ENCODE measurements at places on chromosomes 4 and X.

GRCh38 chr4:165398570-165398969 is 19.8 kb downstream of the CPE start:
- no peak for DNase-seq
- no peak overlapping the region for H3K4me3 ChIP-seq
- no peak overlapping the region for H3K27ac ChIP-seq
- no peaks in the 10 kb centered on the region for H3K4me1 ChIP-seq
- H3K27me3 ChIP-seq, result no peaks in the 10 kb centered on the region
- H3K36me3 ChIP-seq, result no peaks in the 10 kb centered on the region

GRCh38 chr4:4852591-4853362 is 6.7 kb upstream of the MSX1 start:
- peaks cover 27% of the 10 kb centered on the region for H3K4me1 ChIP-seq
- H3K36me3 ChIP-seq, result no peaks in the 10 kb centered on the region
- peak overlapping the region; percentile 12 for H3K4me3 ChIP-seq
- peaks cover 54% of the 10 kb centered on the region for H3K27me3 ChIP-seq

GRCh38 chr4:61200187-61200915 is at the start of gene ADGRL3:
Gene ADGRL3 (plus strand): TSS chr4:61200326.
- peaks cover 11% of the 10 kb centered on the region for H3K27me3 ChIP-seq
- peak within 1 kb of the TSS; percentile 47 for H3K27ac ChIP-seq
- peak within 1 kb of the TSS; percentile 46 for H3K4me3 ChIP-seq
- H3K4me1 ChIP-seq, result peaks cover 38% of the 10 kb centered on the region
- DNase-seq, result no peak

- H3K27ac ChIP-seq, result no peak overlapping the region
- H3K4me3 ChIP-seq, result no peak overlapping the region
- no peaks in the 10 kb centered on the region for H3K36me3 ChIP-seq
- no peaks in the 10 kb centered on the region for H3K27me3 ChIP-seq
- no peak for DNase-seq
These were observed 52.1 kb downstream of the VSIG4 start for GRCh38 chrX:65987811-65988210.

GRCh38 chrX:119989905-119990555 is 46.5 kb upstream of the NKAP start:
- no peak for DNase-seq
- H3K27ac ChIP-seq, result no peak overlapping the region
- H3K27me3 ChIP-seq, result peaks cover 15% of the 10 kb centered on the region
- H3K36me3 ChIP-seq, result no peaks in the 10 kb centered on the region

- H3K36me3 ChIP-seq, result no peaks in the 10 kb centered on the region
- peak overlapping the region; percentile 62 for H3K4me3 ChIP-seq
- H3K27me3 ChIP-seq, result peaks cover 17% of the 10 kb centered on the region
- peak overlapping the region; percentile 25 for H3K27ac ChIP-seq
- DNase-seq, result no peak
These were observed 92.2 kb downstream of the GEMIN8 start for GRCh38 chrX:13937370-13938050.

- H3K4me3 ChIP-seq, result no peak overlapping the region
- DNase-seq, result no peak
- no peak overlapping the region for H3K27ac ChIP-seq
- H3K27me3 ChIP-seq, result no peaks in the 10 kb centered on the region
These were observed 9.5 kb downstream of the CSTF2 start for GRCh38 chrX:100829730-100830129.

DNA sequence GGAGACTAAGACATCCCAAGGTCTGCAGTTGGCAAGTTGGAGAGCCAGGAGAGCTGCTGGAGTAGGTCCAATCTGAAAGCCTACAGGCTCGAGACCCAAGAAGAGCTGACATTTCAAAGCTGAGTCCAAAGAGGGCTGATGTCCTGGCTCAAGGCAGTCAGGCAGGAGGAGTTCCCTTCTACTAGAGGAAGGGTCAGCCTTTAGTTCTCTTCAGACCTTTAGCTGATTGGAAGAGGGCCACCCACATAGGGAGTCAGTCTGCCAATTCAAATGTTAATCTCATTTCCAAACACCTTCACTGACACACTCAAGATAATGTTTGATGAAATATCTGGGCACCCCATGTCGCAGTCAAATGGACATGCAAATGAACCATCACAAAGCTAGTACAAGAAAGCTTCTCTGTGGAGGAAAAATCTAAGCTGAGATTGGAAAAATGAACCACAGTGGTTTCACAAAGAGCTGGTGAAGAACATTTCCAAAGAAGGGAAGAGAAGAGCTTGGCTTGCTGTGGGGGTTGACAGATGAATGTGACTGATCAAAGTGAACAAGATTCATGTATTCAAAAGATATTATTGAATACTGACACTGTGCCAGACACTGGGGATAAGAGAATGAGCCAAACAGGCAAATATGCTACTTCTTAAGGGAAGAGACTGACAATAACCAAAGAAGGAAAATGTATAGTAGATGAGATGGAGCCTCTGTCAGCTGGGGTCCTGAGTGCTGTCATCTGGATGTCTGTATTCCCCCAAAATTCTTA is 61.2 kb downstream of the STK32B start:
- H3K4me3 ChIP-seq, result no peak overlapping the region
- H3K27me3 ChIP-seq, result no peaks in the 10 kb centered on the region
- H3K36me3 ChIP-seq, result no peaks in the 10 kb centered on the region
- no peak overlapping the region for H3K27ac ChIP-seq
- no peaks in the 10 kb centered on the region for H3K4me1 ChIP-seq

- H3K4me1 ChIP-seq, result no peaks in the 10 kb centered on the region
- no peak for DNase-seq
- H3K27ac ChIP-seq, result no peak overlapping the region
- no peak overlapping the region for H3K4me3 ChIP-seq
- H3K36me3 ChIP-seq, result no peaks in the 10 kb centered on the region
These were observed 158.2 kb upstream of the MAP3K15 start for GRCh38 chrX:19673375-19674040.

DNA sequence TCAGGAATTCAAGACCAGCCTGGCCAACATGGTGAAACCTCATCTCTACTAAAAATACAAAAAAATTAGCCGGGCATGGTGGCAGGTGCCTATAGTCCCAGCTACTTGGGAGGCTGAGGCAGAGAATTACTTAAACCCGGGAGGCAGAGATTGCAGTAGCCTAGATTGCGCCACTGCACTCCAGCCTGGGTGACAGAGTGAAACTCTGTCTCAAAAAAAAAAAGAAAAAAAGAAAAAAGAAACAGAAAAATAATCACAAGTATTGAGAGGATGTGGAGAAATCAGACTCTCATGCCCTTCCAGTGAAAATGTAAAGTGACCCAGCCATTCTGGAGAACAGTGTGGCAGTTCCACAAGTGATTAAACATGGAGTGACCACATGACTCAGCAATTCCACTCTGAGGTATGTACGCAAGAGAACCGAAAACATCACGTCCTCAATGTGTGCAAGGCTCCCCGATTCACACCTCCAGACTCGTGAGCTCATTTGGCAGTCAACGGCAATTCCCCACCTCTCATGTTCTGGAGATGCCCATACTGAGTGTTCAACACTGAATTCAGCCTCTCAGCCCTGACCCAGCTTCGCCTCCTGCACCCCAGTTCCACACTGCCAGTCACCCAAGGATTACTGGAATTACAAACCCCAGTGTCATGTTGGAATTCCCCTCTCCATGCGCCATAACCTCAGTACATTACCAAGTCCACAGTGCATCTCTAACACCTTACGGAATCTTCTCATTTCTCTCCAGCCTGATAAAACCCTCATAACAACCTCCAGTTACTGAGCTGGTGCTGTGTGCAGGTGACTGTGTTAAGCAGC is 21.1 kb downstream of the ACOX3 start:
- DNase-seq, result no peak
- peaks cover 19% of the 10 kb centered on the region for H3K36me3 ChIP-seq
- H3K4me1 ChIP-seq, result peaks cover 21% of the 10 kb centered on the region
- no peak overlapping the region for H3K4me3 ChIP-seq
- peak overlapping the region; percentile 12 for H3K27ac ChIP-seq
- no peaks in the 10 kb centered on the region for H3K27me3 ChIP-seq

- H3K4me1 ChIP-seq, result no peaks in the 10 kb centered on the region
- no peaks in the 10 kb centered on the region for H3K36me3 ChIP-seq
- no peak overlapping the region for H3K4me3 ChIP-seq
- no peaks in the 10 kb centered on the region for H3K27me3 ChIP-seq
These were observed 981.0 kb upstream of the HS3ST1 start for GRCh38 chr4:12409507-12410190.

GRCh38 chr4:139589336-139590018 is 33.5 kb upstream of the SETD7 start:
- H3K27me3 ChIP-seq, result no peaks in the 10 kb centered on the region
- H3K27ac ChIP-seq, result no peak overlapping the region
- no peaks in the 10 kb centered on the region for H3K36me3 ChIP-seq
- H3K4me1 ChIP-seq, result peaks cover 5% of the 10 kb centered on the region

DNA sequence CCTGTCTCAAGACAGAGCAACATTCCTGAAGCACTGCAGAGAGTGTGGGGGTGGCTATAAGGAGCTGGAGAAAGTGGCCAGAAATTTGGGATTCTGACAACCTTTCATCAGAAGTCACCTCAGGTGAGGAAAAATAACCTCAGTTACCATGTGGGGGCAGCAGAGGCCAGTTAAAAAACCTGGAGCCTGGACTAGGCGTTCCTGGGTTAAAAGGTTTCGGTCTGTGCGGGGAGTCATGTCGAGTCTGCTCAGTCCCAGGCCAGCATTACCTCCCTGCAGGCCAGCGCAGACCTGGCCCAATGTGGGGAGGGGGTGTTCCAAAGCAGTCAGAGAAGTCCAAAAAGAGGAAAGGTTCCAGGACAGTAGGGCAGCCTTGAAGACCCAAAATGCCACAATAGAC is 10.9 kb upstream of the NALF2 start:
- no peak overlapping the region for H3K27ac ChIP-seq
- no peaks in the 10 kb centered on the region for H3K36me3 ChIP-seq
- no peaks in the 10 kb centered on the region for H3K27me3 ChIP-seq
- H3K4me3 ChIP-seq, result no peak overlapping the region
- no peak for DNase-seq
- H3K4me1 ChIP-seq, result no peaks in the 10 kb centered on the region

GRCh38 chrX:149461746-149462145 is 43.4 kb downstream of the IDS start:
- no peaks in the 10 kb centered on the region for H3K36me3 ChIP-seq
- no peak overlapping the region for H3K4me3 ChIP-seq
- no peaks in the 10 kb centered on the region for H3K4me1 ChIP-seq
- DNase-seq, result no peak
- no peak overlapping the region for H3K27ac ChIP-seq
- H3K27me3 ChIP-seq, result no peaks in the 10 kb centered on the region

All from esophagus squamous epithelium (tissue), 5 donors.